ENCODE measurements at places on chromosomes 3 and 15.

DNA sequence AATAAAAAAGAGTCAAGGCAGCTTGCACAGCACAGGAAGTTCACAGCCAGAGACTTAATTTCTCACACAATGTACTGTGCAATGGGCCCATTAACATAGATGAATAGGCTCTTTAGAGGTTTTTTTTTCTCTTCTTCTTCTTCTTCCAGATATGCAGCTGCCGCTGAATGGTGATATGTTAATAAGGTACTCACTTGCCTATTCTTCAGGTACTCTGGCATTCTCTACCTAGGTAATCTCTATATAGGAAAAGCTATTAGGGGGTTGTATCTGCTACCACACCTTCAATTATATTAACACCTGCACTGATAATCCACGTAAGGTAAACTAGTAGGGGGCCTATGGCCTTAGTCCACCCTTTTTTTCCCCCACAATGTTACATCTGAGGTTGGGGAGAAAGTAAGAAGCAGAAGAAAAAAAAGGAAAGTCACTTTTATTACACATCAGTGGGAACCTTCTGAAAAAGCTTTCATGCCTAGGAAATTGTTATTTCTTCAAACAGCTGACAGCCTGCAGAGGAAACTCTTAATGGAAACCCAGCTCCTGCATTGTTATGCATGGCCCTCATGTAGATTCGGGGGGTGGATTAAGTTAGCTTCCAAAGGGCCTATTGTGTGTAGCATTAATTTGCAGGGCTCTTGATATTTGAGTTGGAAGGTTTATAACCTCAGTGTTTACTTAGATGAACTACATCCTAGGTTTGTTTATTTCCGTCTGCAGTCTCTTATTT is 525.5 kb downstream of the ZIC1 start:
- DNase-seq, result no peak

DNA sequence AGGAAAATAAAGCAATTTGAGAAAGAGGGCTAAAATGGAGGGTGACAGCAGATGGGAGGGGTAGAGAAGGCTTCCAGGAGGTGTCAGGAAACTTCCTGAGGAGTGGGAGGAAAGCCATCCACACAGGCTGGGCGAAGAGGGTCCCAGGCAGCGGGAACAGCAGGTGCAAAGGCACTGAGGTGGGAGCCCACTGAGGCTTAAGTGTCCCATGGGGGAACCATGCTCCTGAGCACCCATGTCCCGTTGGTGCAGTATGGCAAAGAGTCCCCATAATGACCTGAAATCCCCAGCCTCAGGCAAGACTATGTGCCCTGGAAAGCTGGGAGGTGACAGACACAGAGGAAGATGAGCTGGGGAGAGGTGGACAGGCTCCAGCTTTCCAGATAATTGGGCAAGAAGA is 30.0 kb downstream of the CFAP100 start:
- DNase-seq, result no peak

DNA sequence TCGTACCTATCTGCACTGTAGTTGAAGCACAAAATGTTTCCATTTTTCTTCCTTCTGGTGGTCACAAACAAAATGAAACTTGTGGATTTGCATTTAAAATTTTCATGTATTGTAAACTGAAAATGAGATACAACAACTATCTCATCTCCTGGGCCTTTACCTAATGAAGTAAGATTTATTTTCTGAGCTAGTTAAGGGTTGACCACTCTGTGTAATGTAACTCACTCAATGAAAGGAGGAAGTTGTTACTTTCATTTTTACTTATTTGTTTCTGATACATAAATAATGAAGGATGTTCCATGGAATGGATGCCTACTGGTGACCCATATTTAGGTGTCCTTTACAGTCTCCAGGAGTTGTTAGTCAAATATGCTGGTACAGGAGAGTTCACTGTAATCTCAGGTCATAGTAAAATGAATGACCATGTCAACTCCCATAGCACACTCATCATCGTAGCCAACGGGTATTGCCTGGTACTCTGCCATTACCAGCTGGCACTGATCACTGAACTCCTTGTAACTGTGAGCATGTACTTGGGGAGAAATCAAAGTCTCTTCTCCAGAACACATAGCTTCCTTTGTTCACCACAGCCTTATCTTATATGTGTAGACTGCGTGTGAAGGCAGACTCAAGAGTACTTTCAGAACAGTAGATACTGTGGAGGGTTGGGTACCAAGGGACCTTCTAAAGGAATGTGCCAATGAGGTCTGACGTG is 474.2 kb upstream of the ROBO2 start:
- no peak for DNase-seq

DNA sequence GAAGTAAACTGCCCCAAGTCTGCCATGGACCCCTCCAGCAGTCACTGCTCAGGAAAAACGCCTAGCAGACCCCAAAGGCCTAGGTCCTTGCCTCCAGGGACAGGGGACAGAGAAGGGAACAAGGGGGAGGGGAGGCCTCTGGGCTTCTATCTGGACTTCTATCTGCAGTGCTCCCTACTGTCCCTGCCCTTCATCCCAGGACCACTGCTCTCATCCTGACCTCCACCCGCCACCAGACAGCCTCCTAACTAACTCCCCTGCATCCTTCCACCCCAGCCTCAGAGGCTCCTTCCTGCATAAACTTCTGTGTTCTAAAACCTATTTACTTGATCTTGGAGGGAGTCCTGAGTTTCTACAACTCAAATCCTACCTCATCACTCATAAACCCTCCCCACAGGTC is 25.4 kb downstream of the SEMA7A start:
- no peak for DNase-seq

GRCh38 chr3:99711351-99711750 is 73.0 kb downstream of the COL8A1 start:
- DNase-seq, result no peak

Measured in CD14-positive monocyte (primary cell).